NCI-H345 (cell line): ENCODE measurements at places on chromosomes 3 and 15.

- DNase-seq, result peak; percentile 9
These were observed 79.1 kb upstream of the CGNL1 start for GRCh38 chr15:57297163-57297593.

DNA sequence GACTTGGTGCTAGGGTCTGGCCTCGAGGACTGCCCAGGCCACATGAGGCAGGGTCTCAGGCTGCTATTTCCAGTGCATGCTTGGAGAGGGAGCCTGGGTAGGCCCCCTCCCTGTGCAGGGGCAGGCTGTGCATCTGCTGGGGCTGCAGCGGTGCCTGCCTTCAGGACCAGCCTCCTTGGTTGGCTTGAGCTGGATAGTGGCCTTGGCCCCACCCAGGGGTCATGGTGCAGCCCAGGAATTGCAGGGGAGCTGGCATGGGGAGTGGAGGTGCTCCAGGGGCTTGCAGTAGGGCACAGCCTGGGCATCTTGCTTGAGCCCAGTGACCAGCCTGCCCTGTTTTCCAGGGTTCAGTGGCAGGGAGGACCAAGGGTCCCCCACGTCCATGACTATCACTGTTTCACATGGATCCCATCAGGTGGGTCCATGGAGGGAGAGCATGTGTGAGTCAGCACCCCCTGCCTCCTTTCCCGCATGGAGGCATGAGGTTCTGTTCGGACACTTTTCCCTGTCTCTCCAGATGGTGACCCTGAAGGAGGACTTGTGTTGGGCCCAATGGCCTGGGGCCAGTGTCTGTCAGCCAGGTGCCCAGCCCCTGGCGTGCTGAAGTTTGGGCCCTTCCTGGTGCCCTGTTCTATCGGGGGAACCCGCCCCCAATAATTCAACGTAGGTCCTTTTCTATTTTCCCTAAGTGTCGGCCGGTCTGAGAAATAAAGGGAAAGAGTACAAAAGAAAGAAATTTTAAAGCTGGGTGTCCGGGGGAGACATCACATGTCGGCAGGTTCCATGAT lies 218.6 kb downstream of the SNRPN start:
- no peak for DNase-seq

DNA sequence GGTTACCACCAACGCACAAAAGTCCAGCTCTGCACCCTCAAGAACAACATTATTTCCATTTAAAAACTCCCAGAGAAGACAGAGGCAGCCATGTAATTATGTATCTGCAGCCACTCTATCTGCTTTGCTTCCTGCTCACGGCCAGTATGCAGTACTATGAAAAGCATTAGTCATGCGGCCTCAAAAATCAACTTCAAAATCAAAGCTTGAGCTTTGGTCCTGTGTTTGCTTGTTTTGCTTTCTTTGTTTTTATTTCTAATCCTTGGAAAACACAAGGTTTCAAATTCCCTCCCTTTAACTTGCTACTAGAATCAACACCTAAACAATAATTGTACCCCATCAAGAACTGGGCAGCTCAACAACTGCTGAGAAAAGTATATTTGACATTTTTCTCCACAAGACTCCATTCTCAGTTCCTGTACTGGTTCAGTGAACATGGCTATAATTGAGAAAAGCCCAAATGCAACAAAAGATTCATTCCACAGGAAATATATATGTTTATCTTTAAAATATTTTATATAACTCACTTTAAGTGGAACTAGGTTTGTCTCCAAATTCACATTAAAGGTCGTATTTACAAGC lies 37.6 kb downstream of the GBE1 start:
- DNase-seq, result peak; percentile 1

DNA sequence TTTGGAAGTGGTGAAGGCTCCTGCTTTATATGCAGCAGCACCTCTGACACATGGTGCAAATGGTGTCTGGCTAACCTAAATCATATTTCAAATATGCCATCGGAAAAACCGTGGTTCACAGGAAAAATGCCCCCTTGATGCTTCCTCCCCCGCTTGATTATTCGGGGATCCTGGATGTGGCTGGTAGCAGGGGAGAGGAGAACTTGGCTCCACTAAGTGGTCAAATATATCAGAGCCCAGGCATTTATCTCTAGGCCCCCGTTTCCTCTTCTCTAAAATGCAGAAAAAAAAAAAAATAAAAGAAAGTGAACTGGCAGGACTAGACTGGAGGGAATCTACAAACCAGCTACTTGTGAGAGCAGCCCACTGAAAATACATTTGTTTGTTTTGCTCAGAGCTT lies 18.2 kb upstream of the ATP2B2 start:
- DNase-seq, result no peak

GRCh38 chr3:9783954-9784353 lies 8.3 kb downstream of the TADA3 start:
- DNase-seq, result no peak

- no peak for DNase-seq
These were observed 102.2 kb downstream of the ABI3BP start for GRCh38 chr3:100891033-100891432.
